ENCODE measurements at places on chromosomes 1 and 21.

GRCh38 chr1:89725011-89725370, 92.1 kb downstream of the LRRC8C start:
- no peak for DNase-seq

DNA sequence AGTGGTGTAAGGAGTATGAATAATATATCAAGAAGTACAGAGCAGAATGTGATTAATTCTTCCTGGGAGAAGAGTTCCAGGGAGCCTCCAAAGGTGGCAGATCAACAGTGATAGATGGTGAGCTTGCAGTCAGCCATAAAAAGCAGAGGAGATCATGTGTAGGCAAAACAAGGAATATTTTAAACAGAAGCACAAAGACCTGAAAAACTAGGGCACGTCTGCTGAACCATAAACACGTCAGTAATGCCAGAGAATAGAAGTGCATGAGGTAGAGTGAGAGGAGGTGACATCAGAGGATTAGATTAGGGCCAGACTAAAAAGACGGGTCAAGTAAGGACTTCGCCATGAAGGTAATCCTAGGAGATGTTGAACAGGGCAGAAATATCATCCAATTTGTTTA, 151.8 kb downstream of the EIF4G3 start:
- DNase-seq, result no peak

DNA sequence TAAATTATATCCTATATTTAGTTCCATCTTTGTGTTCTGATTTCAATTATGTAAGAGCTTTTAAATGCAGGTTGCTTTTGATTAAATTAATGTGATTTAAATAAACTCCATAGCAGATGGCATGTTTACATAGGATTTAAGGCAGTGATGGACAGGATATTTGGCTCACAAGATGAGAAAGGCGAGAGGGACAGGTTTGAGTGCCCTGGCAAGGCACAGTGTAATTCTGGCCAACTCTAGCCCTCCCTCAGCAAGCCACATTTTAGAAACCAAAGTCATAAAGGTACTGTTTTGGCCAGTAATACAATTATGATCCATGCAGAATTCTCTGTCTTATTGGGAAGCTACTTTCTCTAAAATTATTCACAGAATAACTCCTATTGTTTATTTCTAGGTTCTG, 50.6 kb upstream of the C1orf146 start:
- no peak for DNase-seq

GRCh38 chr1:172221436-172221835, 199.0 kb upstream of the C1orf105 start:
- DNase-seq, result no peak

DNA sequence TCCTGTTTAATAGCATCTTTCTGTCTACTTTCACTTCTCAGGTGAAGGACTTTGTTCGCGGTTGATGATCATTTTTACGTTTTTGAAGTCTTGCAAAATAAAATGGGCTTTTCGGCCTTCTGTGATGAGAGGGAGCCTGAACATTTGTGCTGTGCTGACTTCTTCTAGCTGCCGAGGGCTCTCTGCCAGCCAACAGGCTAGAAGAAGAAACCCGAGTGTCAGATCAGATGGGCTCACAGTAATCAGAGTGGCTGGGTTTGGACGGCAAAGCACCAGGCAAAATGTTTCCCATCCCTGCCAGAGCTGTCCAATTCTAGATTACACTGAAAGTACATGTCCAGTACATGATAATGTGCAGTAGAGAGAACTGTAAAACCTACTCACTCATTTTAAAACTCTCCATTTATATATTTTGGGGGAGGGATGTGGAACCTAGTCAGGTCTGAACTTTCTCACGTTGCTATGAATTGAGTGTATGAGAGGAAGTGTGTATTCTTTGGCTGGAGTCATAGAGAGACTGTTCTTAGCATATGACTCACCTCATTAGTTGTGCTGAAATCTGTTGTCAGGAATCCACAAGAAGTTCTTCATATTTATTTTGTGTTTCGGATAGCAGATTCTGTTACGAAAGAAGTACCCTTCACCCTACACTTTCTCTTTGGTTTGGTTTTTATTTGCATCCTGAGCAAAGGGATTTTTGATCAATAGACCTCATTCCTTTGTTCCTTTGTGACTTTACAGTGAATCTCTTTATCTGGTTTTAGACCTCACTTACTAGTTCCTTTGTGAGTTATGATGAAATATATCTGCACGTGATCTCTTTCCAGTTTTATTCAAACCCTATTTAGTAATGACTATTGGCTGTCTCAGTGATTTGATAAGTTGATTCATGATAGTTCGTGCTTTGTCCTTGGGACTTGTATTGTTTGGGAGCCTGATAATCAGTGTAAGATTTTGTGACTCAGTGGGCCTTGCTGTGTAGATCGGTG, 4.8 kb downstream of the ATP1A1 start:
- no peak for DNase-seq

DNA sequence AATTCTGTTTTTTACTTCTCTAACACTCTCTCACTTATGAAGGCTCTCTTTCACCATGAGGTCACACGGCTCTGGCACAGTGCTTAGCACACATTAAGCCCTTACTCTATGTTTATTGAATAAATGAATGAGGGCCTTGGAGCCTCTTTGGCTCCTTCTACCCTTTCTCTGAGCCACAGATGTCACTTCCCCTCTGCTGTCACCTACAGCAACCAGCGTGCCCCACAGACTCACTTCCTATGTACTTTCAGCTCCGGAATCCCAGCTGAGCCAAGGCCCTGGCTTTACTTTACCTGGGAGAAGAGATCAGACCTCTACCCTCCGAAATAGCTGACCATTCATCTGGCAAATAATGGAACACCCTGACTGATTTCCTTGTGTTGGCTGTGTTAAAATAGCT, 53.7 kb upstream of the HMCN1 start:
- DNase-seq, result no peak

DNA sequence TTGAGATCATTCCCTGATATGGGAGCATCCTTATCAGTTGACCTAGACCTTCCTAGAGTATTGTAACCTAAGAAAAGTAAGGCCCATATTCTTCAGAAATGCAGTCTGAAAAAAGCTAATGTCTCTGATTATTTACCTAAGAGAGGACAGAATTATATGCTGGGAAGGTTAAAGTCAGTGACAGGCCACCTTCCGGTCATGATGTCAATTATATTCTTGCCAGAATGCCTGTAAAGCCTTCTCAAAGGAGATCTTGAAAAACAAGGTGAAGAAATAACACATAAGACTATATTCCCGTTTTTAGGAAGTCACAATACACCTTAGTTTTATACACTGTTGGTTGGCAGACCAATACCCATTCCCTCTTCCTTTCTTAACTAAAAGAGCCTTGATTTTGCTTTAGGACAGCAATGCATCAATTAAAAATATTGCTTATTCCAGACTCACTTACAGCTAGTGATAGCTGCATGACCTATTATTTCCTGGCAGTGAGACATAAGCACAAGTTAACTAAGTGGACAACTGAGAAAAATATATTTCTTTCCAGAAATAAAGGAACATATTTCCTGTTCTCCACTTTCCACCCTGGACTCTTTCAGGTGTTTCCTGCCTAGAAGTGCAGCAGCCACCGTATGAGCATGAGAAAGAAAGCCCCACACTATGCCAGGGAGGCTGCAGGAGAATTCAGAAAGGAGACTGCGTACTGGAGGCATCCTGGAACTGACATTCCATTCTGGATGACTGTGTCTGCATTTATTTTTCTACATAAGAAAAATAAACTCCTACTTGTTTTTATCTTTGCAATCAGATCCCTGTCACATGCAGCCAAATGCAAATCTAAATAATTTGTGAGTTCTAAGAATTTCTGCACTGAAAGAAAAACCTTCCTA, 332.9 kb upstream of the PTBP2 start:
- no peak for DNase-seq

GRCh38 chr1:184472136-184472535, 85.3 kb downstream of the C1orf21 start:
- DNase-seq, result no peak

All from left renal cortex interstitium (tissue), 4 donors.